ENCODE measurements at places on chromosomes 4 and X.

GRCh38 chr4:16812041-16812440 lies 86.4 kb downstream of the LDB2 start:
- no peak for DNase-seq

DNA sequence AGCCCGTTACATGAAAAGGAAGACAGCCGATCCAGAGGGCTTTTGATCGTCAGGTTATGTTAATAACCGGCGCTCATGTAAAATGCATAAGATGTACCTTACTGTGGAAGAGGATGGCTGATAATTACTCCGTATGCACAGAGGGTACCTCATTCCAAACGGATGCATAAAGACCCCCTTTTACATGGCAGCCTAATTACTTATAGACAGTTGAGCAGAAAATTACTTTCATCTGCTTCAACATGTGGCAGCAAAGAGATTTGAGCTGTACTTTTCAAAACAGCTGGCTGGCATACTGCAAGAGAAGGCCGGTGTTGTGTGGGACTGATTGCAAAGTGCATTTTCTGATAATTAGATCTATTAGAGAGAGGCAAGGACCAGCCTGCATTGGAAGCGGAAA lies 103.4 kb downstream of the SHOX start:
- no peak for DNase-seq

GRCh38 chrX:149618871-149619270 lies 12.7 kb downstream of the TMEM185A start:
- no peak for DNase-seq

DNA sequence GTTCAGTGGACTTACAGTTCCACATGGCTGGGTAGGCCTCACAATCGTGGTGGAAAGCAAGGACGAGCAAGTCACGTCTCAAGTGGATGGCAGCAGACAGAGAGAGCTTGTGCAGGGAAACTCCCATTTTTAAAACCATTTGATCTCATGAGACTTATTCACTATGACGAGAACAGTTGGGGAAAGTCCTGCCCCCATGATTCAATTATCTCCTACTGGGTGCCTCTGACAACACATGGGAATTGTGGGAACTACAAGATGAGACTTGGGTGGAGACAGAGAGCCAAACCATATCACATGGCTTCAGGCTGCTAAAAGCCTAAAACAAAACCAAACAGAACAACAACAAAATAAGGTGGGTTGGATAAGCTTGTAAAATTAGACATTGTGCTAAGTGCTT lies 194.4 kb upstream of the CPEB2 start:
- DNase-seq = no peak

- no peak for DNase-seq
Observed at GRCh38 chrX:130285069-130285620, 16.4 kb upstream of the ZNF280C start.

- no peak for DNase-seq
Observed at GRCh38 chr4:89894649-89895550, at the start of gene MMRN1. MMRN1 (plus strand) TSS chr4:89894854; CDS start chr4:89894972, 118 bp downstream.

DNA sequence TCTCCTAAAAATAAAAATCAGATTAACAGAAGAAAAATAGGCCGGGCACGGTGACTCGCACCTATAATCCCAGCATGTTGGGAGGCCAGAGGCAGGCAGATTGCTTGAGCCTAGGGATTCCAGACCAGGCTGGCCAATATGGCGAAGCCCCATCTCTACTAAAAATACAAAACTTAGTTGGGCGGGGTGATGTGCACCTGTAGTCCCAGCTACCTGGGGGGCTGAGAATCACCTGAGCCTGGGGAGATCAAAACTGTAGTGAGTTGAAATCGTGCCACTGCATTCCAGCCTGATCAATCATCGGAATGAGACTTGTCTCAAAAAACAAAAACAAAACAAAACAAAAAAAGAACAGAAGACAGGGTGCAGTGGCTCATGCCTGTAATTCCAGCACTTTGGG lies 32.8 kb upstream of the NOCT start:
- no peak for DNase-seq

DNA sequence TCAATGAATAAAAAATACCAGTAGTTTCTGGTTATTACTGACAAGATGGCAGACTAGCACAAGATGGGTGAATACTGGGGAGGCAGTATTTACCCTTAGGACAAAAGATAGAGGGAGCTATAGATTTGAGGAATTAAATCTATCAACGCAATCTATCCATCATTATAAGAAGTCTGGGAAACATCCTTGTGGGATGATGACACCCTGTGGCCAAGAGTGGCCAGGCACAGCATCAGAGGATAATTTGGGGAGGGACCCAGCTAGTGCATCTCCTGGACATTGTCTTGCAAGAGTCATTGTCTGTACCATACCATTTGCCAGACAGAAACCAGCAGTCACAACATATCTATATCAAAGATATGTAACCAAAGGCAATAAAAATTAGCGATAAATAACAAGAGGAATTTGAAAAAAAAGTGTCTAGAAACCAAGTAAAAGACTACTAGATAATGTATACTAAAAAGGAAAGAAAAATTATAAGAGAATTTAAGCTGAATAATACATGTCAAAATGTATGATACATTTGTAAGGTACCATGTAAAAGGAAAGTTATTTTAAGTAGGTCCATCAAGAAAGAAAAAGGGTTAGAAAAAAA lies 22.9 kb downstream of the KCTD8 start:
- DNase-seq = no peak

DNA sequence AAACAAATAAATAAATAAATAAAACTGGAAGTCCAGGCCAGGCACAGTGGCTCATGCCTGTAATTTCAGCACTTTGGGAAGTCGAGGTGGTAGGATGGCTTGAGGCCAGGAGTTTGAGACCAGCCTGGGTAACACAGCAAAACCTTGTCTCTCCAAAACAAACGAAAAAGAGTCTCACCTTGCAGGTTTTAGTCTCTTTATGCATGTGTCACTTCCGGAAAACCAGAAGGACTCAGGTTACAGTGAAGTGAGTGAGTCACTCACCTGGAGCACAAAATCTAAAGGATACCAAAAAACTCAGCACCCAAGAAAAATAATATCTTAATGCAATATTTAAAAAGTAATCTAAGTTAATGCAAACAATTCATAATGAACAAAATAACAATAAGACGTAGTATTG lies 20.1 kb upstream of the SLC34A2 start:
- no peak for DNase-seq

- DNase-seq = no peak
Observed at GRCh38 chr4:59380841-59381366, 1819.2 kb upstream of the ADGRL3 start.

GRCh38 chr4:132767901-132768300 lies 381.2 kb upstream of the PCDH10 start:
- no peak for DNase-seq

DNA sequence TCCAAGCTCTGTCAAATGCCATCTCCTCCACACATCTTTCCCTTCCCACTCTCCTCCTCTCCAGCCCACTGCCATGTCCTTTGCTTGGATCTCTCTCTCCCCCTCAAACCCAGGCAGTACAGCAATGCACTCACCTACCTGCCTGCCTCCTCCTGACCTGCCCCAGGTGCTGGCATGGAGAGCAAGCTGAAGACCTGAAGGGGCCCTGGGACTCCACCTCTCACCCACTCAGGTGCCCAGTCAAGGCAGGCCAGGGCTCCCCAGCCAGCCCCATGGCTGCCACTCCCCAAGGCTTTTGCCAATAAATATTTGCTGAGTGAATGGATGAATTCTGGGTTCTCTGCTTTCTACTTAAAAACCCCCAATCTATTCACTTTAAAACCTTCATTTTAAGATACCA lies 12.6 kb upstream of the PHKA2 start:
- no peak for DNase-seq

DNA sequence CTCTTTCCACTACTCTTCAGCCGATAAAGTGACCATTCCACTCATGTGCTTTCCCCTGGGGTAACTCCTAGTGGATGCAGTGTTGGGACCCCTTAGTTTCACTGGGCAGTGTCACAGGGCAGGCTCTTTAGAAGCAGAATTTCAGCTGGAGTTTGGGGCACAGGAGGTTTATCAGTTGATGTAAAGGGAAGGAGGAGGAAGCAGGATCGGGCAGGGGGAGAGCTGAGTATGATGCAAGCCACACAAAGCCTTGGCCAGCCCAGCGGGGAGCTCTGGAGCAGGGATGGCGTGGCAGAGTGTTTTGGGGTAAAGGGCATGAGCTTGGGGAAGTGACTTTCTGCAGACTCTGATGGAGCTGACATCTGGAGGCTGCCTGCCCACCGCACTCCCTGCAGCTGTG lies 19.3 kb downstream of the WDR13 start:
- no peak for DNase-seq

DNA sequence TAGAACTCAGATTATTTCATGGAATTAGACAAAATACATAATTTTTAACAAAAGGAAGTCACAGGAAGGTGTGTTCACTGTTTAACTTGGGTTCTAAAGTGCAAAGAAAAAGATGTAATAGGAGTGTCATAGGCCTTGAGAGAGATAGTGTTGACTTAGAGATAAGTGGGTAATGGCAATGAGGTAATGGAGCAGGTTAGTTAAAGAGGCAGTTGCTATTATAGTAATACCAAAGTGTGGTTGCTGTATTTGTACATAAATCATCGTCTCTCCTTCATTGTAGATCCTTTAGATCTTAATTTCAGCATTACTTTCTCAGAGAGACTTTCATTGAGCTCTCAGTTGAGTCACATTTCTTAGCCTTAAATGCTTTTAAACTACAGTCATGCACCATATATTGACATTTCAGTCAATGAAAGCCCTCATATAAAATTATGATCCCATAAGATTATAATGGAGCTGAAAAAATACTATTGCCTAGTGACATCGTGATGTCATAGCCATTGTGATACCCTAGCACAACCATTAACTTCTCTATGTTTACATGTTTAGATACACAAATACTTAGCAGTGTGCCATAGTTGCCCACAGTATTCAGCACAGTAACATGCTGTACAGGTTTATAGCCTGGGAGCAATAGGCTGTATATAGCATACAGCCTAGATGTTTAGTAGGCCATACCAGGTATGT lies 245.4 kb downstream of the ADGRL3 start:
- no peak for DNase-seq

DNA sequence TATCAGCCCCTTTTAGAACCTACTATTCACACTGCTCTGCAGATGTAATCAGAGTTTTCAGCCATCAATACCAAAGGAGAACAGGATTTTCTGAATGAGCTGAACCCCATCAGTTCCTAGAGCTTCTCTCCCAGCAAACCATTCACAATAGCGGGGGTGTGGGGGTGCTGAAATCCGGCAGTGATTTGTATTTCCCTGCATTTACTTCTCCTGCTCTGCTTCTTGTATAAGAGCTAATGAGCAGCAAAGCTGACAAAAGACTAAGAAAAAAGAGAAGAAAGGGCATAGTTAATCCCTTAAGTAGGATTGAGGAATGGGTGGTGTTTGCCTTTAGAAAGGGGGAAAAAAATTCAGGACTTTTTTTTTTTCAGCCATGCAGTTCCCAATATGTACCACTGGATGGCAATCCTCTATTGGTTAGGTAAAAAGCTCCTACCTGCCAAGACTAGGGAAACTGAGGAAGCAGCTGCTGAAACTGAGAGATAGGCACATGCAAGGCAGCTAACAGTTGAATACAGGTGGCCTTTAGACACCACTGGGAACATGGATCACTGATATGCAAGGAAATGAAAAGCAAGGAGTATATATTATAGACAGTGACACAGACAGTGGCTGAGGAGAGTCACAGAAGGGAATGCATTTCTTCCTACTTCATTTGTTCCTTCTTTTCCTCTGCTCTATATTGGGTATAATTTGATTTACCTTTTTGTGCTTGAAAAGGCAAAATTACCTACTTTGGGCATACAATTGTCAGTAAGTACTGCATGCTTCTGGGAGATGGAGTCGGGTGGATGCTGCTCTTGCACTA lies 217.9 kb downstream of the HS6ST2 start:
- no peak for DNase-seq

DNA sequence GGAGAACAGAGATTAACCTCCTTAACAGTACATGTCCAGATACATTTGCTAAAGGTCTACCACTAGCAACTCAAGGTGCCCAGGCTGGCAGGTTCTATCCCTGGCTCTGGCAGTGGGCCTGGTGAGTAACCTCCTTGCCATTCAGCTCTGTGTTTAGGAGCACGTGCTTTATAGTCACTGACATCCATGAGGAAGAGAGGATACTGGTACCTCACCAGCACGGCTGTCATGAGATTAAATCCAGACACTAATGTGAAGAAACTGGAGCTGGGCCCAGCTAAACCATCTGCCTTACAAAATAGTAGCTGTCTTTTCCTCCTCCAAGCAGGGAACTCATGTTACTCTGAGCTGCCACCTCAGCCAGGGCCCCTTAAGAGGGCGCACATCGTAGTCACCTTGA lies 45.3 kb downstream of the GPRASP3 start:
- no peak for DNase-seq

- no peak for DNase-seq
Observed at GRCh38 chr4:48698029-48698971, 81.8 kb downstream of the FRYL start.

- no peak for DNase-seq
Observed at GRCh38 chr4:187212446-187213080, 488.9 kb upstream of the FAT1 start.

DNA sequence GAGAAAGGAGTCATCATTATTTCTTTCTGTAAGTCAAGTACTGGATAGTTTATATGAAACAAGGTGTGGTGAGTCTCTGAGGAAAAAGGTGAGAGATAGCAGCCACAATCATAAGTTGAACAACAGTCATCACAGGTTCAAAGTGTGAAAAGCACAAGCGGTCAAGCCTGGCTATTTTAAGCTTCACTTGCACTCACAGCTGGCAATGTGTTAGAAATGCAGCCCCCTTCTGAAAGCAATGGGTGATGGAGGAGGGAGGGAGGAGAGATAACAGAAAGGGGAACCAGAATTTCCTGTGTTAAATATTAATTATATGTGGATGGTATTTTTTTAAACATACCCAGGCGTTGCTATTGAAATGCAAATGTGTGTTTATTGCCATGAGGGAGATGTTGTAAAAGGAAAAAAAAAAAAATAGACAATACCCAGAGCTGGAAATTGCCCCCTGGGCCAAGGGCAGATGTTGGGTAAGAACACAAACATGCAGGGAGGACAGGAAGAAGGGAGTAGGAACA lies 26.9 kb upstream of the BMP3 start:
- DNase-seq = no peak

- DNase-seq = no peak
Observed at GRCh38 chr4:42637867-42638266, 19.0 kb downstream of the ATP8A1 start.

DNA sequence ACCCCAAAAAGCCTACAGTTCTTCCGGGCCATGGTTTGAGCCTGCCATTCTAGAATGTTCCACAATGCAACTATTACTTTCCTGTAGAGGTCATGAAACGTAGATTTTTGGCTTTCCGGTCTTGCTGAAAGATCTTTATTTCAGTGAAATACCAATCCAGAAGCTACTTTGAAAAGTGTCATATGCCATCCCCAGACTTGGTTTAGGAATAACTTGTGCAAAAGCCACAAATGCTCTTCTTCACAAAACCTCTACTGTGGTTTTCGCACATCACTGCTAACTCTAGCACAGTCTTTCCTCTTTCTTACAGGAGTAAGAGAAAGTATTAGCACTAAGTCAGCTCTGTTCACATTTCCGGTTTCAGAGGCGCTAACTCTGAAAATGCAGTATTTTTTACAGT lies 12.7 kb upstream of the CD40LG start:
- DNase-seq = no peak

GRCh38 chr4:26860922-26861433 lies 337 bp downstream of the STIM2 start:
- peak; percentile 35 for DNase-seq
